ENCODE measurements at places on chromosomes 2 and 18.

GRCh38 chr2:219308142-219309101 lies 779 bp downstream of the PTPRN start:
- DNase-seq = peak; percentile 89

- DNase-seq = no peak
Observed at GRCh38 chr2:29808321-29808720, 113.1 kb downstream of the ALK start.

- DNase-seq = no peak
Observed at GRCh38 chr2:216793386-216793785, 66.5 kb downstream of the TNP1 start.

- DNase-seq = peak; percentile 89
Observed at GRCh38 chr2:135257383-135258090, 205.4 kb downstream of the RAB3GAP1 start.

DNA sequence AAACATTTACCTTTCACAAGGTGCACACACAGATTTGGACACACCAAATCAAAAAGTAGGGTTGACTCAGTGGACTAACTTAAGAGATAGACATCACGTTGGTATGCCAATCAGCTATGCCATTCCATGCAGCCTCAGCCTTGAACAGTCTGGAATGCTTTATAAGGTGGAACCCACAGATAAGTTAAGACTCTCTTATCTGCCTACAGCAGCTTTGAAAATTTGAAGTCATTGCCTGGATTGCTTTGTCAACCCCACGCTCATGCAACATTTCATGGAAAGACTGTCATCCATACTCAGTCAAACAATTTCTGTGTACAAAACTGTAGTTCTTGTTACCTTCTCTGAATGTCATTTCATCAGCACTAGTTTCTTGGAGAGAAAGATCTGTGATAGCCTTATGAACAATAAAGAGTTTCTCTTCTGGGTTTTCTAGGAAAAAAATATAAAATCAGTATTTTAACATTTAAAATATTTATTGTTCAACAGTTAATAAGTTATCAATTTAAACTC lies 1.2 kb downstream of the ERMN start:
- no peak for DNase-seq

DNA sequence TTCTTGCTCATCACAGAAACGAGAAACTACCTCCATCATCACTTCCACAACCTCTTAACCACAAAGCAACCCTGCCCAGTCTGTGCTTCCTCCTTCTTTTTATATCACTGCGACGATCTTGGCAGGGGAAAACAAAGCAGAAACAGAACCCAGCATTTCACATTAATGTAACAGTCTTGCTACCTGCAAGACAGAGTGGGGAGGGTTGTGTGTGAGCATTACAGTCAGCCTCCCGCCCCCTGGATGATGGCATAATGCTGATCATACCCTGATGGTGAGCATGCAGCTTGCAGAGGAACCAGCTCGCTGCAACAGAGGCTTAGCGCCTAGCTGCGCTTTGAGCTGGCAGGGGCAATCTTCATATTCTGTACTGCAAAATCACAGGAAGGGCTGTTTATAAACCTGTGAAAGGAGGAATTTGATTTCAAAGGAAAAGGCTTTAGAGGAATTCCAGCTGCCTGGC lies 376.1 kb downstream of the IRS1 start:
- DNase-seq = peak; percentile 46

- DNase-seq = no peak
Observed at GRCh38 chr2:11990576-11990975, 244.1 kb downstream of the LPIN1 start.

DNA sequence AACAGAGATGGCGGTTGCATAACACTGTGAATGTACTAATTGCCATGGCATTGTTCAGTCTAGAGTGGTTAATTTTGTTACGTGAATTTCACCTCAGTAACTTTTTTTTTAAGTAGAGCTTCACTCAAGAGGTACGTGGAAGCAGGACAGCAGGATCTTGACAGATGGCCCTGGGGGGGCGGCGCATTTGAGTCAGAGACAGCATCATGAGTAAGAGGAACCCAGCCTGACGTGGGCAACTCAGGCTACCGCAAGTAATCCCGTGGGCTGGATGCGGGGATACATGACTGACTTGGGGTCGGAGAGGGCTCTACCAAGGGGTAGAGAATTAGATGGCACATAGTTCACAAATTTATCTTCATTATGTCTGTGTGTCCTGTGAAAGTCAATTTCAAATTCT lies 38.1 kb upstream of the DAPL1 start:
- no peak for DNase-seq

GRCh38 chr18:70840649-70841048 lies 551.8 kb downstream of the SOCS6 start:
- no peak for DNase-seq

DNA sequence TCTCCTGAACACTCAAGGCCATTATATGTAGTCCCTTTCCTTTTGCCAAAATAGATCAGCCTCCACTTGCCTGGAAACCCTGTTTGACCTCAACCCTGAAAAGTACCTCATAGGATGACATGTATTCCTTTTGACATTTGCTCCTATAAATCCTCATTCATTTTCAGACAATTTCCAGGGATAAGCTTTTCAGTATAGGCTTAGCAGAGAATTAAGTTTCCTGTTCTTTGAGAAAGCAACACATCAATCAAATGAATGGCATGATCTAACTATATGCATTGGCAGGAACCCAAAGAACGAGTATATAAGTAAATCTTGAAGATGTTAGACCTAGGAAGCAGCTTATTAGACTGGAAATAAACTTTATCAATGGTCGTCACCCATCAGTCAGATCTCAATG lies 483.0 kb downstream of the CCDC85A start:
- no peak for DNase-seq

- DNase-seq = no peak
Observed at GRCh38 chr2:8799004-8799403, 38.4 kb downstream of the KIDINS220 start.

- no peak for DNase-seq
Observed at GRCh38 chr2:1748176-1748740, 3.9 kb upstream of the PXDN start.

- DNase-seq = peak; percentile 42
Observed at GRCh38 chr2:129502781-129503180, 476.7 kb upstream of the RAB6C start.

GRCh38 chr18:8286303-8286702 lies 322.9 kb upstream of the RAB12 start:
- no peak for DNase-seq

GRCh38 chr18:1014509-1014908 lies 109.8 kb downstream of the ADCYAP1 start:
- peak; percentile 71 for DNase-seq

GRCh38 chr2:138364554-138365162 lies 136.9 kb upstream of the SPOPL start:
- DNase-seq = peak; percentile 67

DNA sequence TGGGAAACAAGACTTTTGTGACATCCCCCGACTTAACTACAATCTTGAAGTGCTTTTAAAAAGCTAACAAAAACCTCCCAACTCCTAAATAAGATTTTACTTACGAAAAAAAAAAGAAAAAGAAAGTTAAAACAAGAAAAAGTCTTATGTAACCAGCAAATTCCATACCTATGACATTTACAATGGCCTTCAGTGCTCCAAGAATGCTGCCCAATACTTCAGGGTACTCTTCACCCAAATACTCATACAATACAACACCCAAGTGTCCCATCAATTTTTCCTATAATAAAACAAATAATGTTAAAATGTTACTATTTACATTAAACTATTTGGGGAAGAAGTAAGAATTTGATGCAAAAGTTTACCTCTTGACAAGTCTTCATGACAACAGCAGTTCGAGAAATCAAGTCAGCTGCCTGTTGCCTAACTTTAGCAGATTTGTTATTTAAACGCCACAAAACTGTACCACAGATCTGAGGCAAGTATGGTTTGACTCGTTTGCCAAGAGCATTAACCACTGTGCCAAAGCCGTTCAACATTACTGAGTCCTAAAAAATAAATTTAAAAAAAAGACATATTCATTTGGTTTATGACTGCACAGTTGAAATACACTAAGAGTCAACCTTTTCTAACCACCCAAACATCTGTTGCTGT lies 34.8 kb downstream of the SF3B1 start:
- DNase-seq = no peak

- DNase-seq = peak; percentile 58
Observed at GRCh38 chr2:98959810-98960507, 23.9 kb upstream of the CRACDL start.

DNA sequence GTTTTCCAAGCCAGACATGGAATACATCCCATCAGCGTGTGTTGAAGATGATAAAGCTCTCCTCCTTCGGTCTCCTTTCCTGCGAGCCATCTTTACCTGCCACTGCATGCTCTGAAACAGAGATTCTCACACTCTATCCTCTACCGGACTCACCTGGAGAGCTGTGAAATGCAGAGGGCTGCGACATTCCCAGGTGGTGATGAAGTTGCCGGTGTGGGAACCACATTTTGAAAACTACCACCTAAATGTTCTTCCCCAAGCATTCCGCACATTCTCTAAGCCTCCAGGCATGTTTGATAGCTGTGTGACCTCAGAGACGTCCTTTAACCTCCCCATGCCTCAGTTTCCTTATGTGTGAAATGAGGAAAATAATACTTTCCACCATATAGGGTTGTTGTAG lies 226.2 kb upstream of the RAB6C start:
- no peak for DNase-seq

DNA sequence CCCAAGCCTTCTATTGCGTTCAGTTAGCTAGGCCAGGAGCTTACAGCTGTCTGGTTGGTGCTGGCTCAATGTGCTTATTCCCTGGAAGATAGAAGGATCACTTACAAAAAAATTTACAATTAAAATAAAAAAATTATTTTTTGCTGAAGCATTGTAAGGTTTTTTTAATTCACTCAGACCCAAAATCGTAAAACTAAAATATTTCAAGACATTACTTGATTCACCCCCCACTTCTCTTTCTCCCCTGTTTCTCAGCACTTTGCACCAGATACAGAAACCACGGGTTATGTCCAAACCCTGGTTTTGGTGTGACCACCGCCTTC lies 911 bp upstream of the PTPRM start:
- DNase-seq = no peak

DNA sequence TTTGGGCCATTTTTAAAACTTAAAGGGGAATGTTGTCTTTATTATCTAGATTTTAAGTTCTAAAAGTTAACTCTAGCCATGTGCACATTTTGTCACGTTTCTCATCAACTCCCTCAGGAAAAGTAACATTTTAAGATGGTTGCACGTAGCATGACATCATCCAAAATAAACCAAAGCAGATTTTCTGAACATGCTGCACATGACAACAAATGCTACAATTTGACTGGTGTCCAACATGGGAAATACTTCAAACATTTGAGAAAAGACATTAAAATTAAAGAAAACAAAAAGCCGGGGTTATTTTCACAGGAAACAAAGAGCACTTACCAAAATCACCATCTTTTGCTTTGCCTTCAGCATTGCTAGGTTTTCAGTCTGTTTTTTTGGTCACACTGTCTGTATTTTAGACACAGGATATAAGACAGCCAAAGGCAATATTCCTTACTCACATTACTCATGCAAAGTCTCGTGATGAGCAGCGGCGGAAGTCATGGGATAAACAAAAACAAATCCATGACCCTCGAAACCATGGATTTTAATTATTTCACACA lies 51.3 kb upstream of the RND3 start:
- DNase-seq = peak; percentile 75

GRCh38 chr2:107634172-107634571 lies 192.5 kb upstream of the RGPD4 start:
- no peak for DNase-seq

DNA sequence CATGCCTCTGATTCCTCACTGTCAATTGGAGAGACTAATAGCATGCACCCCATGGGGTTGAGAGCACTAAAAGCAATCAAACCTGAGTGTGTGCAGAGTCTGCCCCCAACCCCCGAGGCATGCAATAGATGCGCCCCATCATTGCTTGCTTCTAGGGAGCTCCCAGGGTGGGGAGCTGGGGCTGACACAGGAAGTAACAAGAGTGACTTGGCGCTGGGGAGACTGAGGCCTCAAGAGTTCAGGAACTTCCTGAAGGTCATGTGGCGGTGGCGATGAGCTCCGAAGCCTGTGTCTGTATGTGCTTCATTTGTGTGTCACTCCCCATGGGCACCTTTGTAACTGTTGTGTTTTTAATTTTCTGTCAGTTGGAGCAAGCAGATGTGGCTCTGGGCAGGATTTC lies 61.2 kb downstream of the CTIF start:
- no peak for DNase-seq

- DNase-seq = peak; percentile 25
Observed at GRCh38 chr2:102473020-102473419, at the start of gene SLC9A4. Gene SLC9A4, plus strand, starts transcription at chr2:102473226. Its CDS starts 534 bp downstream, at chr2:102473760.

GRCh38 chr18:44093253-44093652 lies 587.4 kb upstream of the SETBP1 start:
- no peak for DNase-seq

DNA sequence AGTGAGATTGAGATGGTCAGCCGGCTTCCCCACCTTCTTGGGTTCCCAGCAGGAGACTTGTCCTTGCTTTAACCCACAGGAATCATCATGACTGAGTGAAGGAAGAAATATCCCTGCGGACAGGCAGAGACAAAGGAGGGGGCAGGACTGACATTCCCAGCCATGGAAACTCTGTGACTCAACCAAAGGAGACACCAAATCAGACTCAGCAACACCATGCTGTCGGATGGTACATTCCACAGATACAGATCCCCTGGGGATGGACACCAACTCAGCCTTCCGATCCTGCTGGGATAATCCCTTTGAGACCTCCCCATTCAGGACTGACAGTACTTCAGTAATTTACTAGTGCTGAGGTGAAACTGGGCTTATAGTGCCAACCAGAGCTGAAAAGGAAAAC lies 518.3 kb downstream of the XIRP2 start:
- peak; percentile 75 for DNase-seq

- no peak for DNase-seq
Observed at GRCh38 chr2:85237849-85238565, 89.8 kb downstream of the TGOLN2 start.

- DNase-seq = peak; percentile 37
Observed at GRCh38 chr2:177296040-177296439, 31.5 kb upstream of the NFE2L2 start.

DNA sequence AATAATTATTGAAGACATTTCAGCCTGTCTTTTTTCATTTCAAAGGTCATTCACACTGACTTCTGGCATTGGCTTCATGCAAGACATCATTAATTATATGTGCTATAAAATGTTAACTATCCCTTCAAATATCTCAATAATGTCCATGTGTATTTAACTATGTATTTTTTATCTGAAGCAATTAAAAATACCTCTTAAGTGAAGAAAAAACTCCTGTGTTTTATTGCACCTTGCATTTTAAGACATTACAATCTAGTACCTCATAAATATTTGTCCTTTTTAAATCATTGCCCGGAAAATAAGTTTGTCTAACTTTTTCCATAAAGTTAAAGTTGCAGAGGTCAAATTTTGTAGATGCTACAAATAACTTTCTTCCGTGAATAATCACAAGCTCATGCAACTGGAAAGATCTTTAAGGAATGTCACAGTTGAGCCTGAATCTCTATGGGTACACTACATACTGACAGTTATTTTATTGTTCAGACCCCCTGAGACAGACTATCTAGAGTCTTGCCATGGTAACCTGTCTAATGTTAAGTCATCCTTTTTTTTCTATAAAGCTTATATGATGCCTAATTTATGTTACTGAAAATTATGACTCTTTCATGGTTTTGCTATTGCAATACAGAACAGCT lies 38.4 kb upstream of the COBLL1 start:
- peak; percentile 18 for DNase-seq

GRCh38 chr18:32961538-32961937 lies 188.7 kb upstream of the KLHL14 start:
- no peak for DNase-seq

Data from fibroblast of skin of right quadriceps (primary cell).